ENCODE measurements at places on chromosomes 16 and 17.
A peak's percentile ranks its signal among the peaks of the same experiment; 100 is the strongest.

- DNase-seq = no peak
Observed at GRCh38 chr17:10077561-10078299, 120.7 kb downstream of the GAS7 start.

DNA sequence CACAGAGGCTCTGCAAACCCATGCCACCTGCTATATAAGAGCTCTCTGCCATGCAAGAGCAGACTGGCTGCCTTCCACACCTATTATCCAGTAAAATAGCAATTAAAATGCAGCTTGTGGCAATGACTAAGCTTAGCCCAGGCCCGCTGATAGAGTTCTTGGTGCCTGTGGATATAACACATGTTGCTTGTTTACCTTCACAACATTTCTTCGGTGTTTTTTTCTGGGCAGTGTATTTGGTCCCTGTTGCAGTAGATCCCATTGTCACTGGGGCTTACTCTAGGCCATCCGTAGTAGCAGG is 63.5 kb downstream of the SPECC1 start:
- DNase-seq = no peak

DNA sequence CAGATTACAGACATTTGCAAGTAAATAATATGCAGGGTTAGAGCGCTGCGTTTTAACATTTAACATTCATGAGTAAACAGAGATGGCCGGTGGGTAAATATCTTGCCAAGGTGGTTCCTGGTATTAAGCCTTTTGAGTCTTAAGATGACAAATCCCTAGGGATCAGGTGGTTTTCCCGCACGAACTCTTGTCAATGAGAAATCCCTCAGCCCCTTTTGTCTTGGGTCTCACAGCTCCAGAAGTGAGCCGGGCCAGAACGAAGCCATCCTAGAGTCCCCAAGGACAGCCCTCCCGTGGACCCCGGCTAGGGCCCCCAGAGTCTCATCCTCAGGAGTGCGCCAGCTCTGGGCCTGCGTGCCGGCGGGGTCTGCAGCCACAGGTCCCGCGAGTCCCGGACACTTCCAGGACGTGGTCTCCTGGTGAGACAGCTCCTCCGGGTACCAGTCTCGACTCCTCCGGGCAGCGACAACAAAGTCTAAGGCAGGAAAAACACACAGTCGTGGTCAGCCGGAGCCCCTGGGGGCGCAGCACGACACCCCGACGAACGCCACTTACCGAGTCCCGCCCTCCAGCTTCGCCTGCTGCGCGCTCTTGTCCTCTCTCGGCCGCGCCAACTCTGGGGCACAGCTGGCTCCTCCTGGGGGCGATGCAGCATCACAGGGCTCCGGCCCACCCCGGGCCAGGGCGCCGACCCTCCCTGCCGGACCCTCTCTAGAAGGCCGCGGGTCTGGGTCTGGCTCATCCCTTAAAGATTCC is 13.3 kb downstream of the MIS12 start:
- DNase-seq = peak; percentile 56

DNA sequence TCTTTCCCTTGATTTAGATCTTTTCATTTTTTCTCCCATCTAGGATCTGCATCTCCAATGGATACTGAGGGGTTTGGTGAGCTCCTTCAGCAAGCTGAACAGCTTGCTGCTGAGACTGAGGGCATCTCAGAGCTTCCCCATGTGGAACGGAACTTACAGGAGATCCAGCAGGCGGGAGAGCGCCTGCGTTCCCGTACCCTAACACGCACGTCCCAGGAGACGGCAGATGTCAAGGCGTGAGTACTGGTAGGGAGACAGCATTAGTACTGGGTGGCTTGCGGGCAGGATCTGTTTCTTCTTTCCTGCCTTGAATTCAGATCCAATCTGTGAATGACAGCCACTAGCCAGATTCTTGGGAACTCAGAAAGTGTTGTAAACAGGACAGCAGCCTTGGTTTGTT is 18.3 kb downstream of the NUP93 start:
- no peak for DNase-seq

GRCh38 chr16:14434860-14435259 is 195.2 kb downstream of the PARN start:
- DNase-seq = no peak

DNA sequence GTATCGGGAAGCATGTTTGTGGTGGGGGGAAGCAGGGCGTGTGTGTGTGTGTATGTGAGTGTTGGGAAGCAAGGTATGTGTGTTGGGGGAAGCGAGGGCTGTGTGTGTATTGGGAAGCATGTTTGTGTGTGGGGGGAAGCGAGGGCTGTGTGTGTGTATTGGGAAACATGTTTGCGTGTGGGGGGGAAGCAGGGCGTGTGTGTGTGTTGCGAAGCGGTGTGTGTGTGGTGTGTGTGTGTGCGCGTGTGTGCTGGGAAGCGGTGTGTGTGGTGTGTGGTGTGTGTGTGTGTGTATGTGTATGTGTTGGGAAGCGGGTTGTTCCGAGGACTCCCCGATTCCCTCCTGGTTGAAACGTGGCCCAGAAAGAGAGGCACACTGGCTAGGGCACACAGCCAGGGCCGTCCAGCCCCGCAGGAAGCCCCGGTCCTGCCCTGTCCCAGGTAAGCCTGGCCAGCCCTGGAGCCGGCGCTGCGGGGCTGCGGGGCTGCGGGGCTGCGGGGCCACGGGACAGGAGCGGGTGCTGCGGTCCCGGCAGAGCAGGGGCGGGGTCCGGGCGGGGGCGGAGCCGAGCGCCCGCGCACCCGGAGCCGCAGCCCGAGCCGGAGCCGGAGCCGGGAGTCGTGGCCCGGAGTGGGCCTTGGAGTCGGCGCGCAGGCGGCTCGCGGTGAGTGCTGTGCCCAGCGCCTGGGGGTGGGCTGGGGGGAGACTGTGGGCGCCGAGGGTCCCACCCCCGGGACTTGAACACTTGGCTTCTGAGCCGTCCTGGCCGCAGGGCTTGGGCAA is at the start of gene NOD2:
NOD2 (plus strand) TSS at position 608 of the 783 bp plus-strand sequence. CDS start 5,890 bp downstream, outside the sequence.
- DNase-seq = peak; percentile 34

DNA sequence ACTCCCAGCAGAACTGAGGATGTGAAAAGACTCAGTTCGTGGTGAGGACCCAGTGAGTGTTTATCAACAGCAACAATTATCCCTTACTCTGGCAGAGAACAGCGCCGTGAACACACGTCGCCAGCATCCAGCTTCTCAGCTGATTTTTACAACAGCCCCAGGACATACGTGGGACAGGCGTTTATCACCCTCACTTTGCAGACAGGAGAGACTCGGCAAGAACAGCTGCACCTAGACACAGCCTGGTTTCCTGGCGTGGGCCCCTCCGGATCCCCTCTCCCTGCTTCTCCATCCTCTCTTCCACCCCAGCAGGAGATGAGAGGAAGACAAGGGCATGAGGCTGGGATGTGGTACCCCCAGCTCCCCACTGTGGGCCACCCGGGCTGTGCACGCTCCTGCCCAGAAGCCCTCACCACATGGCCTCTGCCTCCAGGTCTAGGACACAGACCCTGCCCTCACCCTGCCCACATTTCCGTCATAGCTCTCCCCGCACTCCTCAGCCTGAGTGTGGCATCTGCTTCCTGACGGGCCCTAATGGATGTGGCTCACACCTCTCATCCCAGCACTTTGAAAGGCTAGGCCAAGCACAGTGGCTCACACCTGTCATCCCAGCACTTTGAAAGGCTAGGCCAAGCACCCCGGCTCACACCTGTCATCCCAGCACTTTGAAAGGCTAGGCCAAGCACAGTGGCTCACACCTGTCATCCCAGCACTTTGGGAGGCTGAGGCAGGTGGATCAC is 17.5 kb downstream of the ABR start:
- no peak for DNase-seq
